ENCODE measurements at places on chromosomes 7 and 10. TPM values are rescaled to one million over a fixed set of nuclear protein-coding genes. Genes with fewer than 3 reads are reported as not detected.

DNA sequence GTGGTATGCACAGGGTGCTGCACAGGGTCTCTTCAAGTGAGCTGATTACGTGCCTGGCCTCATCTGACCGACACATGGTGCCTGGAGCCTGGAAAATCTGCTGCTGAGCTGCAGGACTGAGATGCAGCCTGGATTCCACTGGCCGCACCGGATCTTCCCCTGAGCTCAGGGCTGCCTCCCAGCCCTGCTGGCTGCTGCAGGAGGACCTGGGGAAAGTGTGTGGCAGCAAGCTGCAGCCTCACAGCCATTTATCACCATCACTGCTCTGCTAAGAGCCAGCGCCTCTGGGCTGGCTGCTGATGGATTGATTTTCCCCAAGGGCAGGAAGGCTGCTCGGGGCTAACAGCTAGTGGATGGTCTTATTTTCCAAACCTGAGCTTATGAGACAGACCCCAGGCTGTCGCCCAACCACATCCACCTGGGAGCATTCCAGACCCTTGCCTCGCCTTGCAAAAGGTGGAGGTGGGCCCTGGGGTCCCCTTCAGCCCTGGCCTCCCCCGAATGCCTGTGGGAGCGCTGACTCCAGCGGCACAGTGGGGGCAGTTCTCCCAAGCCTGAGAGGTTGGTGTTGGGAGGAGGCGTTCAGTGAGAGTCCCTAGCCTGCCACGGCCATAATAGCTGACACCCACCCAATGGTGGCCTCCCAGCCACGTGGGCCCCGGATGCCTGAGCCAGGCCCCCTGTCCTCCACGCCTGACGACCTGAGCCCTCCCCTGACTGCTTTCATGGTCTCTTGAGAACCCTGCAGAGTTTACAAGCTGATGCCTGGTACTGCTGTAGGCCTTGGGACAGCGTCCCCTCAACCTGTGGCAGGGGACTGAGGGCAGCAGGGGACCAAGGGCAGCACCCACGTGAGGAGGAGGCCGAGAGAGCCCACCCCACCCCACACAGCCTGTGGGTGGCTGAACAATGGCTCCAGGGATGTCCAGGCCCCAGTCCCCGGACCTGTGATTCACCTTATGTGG is 38.2 kb downstream of the STK32C start:
- no peaks in the 10 kb centered on the region for H3K36me3 ChIP-seq
- H3K4me3 ChIP-seq, result no peak overlapping the region
- no peak for DNase-seq
- H3K4me1 ChIP-seq, result peaks cover 8% of the 10 kb centered on the region
- H3K27ac ChIP-seq, result no peak overlapping the region

- H3K4me1 ChIP-seq, result no peaks in the 10 kb centered on the region
- no peak for DNase-seq
- H3K27me3 ChIP-seq, result no peaks in the 10 kb centered on the region
- no peak overlapping the region for H3K27ac ChIP-seq
- no peak overlapping the region for H3K4me3 ChIP-seq
- peaks cover 2% of the 10 kb centered on the region for H3K36me3 ChIP-seq
These were observed 505.4 kb upstream of the FZD8 start for GRCh38 chr10:36147529-36147928.

GRCh38 chr7:24942226-24942625 is 37.8 kb downstream of the OSBPL3 start:
- H3K36me3 ChIP-seq, result no peaks in the 10 kb centered on the region
- no peaks in the 10 kb centered on the region for H3K27me3 ChIP-seq
- no peak for DNase-seq
- H3K4me1 ChIP-seq, result no peaks in the 10 kb centered on the region
- H3K4me3 ChIP-seq, result no peak overlapping the region

MSMB gene
- not detected for total RNA-seq

ZNF804B gene
- not detected for total RNA-seq

Measured in osteocyte (in vitro differentiated cells).